ENCODE measurements at places on chromosomes 1 and 21.
A peak's percentile ranks its signal among the peaks of the same experiment; 100 is the strongest.

DNA sequence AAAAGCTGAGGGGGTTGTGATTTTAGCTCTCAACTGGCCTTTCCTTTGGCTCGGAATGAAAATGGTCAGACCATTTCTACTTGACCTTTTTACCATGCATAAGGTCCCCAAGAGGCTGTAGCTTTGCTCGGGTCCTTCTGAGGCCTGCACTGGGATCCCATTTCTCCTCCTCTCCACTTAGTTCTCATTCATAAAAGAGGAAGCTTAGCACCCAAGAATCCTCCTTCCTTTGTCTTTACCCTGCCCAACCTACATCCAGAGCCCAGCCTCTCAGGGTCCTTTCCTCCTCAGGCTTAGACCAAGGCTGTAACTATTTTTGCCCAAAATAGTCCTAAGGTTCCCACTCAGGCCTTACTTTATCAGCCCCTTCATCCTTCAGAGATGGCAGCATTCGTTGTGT is 6.0 kb upstream of the SLC27A3 start:
- no peak for DNase-seq

- DNase-seq: no peak
Observed at GRCh38 chr1:76031496-76031895, 43.0 kb upstream of the ST6GALNAC3 start.

DNA sequence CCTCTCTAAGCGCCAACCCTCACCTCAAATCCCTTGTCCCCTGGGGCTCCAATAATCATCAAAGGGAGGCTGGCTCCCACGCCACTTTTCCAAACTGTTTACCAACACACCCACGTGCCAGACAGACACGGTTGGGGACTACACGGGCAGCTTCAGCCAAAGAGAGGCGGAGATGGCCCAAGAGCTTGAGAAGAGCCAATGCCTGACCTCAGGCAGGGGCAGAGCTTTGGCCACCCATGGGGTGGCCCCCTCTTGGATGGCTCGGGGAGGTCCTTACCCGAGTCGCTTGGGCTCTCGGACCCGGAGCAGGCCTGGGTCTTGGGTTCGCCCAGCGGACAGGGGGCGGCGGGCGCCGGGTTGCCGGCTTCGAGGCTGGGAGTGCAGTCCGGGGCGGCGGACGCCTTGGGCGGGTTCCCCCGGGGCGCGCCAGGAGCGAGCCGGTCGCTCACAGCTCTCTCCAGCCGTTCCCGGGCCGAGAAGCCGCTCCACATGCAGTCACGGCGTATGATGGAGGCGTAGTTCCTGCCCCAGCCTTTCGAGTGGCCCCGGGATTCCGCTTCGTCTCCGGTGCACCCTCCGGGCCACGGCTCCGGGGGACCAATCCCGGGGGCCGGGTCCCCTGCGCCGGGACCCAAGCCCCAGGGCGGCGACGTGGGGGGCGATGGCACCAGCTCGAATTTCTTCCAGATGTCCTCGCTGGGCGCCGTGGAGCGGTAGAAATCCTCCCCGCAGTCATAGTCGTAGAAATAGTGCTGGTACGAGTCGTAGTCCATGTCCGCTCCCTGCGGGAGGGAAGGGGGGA is 854 bp downstream of the MYCL start:
- no peak for DNase-seq

GRCh38 chr1:216600730-216601609 is 122.3 kb downstream of the ESRRG start:
- DNase-seq: peak; percentile 79

DNA sequence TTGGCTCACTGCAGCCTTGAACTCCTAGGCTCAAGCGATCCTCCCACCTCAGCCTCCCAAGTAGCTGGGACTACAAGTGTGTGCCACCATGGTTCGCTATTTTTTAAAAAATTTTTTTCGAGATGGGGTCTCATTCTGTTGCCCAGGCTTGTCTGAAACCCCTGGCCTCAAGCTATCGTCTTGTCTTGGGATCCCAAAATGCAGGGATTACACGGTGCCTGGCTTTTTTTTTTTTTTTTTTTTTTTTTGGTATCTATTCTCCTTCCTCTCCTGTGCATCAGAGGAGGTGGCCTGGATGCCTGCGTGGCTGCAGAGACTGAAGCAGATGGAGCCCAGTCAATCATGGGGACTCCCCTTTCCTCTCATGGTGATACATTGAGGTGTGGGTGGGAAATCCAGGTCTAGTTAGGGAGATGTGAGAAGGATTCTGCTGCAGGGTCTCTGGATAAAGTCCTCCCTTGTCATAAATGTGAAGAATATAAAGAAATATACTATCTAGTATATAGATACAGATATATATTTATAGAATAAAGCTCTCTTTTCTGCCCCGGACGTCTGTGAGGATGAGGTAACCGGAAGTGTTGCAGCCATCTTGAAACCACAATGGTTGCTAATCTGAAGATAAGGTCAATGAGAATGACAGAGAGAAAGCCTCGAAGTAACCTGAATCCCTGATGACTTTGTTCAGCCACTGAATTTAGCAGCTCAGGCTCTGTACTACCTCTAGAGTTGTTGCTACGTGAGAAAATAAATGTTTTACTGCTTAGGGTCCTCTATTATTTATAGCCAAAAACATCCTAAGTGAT is 19.5 kb upstream of the RGSL1 start:
- no peak for DNase-seq

DNA sequence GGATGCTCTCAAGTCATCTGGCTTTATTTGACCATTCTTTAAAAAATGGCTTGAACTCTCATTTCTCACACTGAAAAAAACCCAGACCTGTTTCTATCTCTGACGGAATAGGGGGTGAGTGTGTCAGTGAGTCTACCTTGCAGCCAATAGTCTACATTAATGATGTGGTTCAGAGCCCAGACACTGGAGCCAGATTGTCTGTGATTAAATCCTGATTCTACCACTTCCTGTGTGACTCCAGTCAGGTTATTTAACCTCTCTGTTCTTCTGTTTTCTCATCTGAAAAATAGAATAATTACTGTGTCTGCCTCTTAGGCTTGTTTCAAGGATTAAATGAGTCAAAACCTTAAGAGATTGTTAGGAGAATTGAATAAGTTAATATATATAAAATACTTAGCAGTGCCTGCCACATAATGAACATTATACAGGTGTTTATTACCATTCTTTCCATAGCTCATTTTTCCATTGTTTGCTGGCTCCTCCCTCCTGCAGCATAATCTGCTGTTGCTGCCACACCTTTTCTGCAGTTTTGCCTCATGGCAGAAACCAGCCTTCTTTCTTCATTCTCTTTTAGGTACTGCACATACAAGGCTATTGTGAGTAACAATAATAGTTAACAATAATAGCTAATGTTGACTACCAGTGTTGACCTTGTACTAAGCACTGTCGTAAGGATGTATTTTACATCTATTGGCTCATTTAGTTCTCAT is 157.6 kb upstream of the IVNS1ABP start:
- no peak for DNase-seq

GRCh38 chr1:23628951-23629387 is 62.6 kb upstream of the RPL11 start:
- no peak for DNase-seq

- no peak for DNase-seq
Observed at GRCh38 chr1:21333824-21334213, 43.6 kb upstream of the ECE1 start.

DNA sequence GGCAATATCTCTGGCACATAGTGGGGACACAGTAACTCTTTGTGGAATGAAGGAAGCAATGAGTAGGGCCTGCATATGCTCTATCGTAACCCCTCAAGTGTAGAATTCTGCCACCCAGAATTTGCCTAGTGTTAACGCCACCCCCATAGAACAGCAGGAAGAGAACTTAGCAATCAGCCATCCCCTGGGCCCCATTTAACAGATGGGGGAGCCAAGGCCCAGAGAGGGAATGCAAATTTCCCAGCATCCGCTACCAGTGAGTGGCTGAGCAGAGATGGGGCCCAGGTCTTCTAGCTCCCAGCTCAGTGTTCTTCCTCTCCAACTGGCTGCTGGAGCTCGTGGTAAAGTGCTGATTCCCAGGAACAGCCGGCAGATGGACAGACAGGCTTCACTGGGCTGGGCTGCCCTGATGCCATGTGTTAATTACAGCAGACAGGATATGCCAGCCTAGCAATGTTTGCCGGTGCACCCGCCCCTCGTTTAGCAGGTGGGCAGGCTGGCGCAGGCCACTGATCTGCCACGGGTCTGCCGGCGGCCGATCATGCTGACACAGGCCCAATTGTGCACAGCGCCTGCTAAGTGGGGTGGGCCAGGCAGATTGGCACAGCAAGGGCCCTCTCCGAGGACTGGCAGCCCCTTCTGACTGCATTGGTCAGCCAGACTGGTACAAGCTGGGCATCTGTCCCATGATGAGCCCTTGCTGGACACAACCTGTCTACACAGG is 171.9 kb downstream of the IGSF21 start:
- DNase-seq: no peak

DNA sequence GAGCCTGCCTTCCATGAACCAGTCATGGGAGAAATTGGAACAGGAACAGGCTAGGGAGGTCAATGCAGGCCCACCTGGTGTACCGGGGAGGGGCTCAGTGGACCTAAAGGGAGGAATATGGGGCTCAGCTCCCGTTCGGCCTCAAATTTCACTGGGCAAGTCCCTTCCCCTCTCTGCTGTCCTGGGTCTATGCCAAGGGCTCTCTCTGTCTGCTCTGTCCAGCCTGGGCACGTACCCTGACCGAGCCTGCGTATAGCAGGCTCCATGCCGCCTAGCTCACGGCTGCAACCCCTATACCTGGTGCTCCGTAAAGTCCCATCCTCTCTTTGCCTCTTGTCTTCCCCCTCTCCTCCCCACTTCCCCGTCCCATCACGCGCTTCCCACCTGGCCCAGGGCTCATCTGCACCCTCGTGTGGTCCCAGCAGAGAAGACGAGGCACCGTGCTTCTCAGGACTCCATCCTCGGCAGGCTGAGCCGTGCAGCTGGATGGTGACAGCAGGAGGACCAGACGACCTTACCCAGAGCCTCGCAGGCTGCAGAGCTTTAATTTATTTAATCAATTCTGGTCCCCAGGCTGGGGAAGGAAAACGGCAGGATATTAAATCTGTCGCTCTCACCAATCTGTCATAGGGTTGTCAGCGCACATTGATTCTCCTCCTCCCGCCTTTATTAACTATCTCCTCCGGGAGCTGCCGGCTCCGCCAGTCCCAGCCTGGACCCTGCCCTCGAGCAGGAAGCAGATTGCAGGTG is 25.0 kb upstream of the DISP3 start:
- no peak for DNase-seq
